Activated B cell treated with CpG ODN at 0.5 μM for 24 hours (primary cell): ENCODE measurements at places on chromosomes 11 and 22.

DNA sequence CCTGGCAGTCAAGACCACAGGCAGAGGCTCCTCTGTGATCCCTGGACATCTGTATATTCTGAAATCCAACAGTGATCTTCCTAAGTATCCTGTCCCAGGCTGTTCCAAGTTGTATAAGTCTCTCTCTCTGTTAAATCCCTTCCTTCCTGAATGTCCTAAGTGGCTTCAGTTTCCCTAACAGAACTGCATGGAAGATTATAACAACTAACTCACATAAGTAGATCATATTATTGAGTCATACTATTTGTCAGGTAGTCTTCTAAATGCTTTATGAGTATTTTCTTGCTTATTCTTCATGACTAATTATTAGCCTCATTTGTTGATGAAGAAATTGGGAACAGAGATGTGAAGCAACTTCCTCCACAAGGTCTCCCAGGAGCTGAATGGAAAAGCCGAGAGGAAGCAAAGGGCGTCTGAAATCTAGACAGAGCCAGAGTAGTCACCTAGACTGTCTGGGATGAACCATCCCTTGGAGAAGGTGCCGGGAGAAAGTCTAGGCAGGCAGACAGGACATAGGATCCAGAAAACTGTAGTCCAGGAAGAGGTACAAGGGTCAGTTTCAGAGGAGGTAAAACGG is 93.2 kb upstream of the FAT3 start:
- DNase-seq = no peak

- no peak for DNase-seq
Measured at GRCh38 chr11:111733016-111733415, 33.2 kb downstream of the PPP2R1B start.

- no peak for DNase-seq
Measured at GRCh38 chr22:17606496-17606895, 22.1 kb downstream of the ATP6V1E1 start.

GRCh38 chr22:30074994-30075393 is 5.3 kb upstream of the HORMAD2 start:
- DNase-seq = no peak

DNA sequence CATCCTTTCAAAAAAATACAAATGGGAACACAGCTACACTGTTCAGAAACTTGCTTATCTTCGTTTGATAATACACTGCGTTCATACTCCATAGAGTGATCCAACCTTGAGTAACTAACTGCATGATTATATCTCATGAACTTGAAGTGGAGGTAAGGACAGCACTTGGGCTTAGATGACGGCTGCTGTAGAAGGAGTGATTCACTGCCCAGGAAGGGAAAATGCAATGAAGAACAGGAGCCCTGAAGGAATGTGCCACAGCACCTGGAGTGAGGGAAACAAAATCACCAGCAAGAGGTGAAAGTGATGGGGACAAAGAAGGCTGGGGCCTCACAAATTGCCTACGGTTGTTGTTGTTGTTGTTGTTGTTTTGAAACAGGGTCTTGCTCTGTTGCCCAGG is 44.1 kb upstream of the SC5D start:
- no peak for DNase-seq

DNA sequence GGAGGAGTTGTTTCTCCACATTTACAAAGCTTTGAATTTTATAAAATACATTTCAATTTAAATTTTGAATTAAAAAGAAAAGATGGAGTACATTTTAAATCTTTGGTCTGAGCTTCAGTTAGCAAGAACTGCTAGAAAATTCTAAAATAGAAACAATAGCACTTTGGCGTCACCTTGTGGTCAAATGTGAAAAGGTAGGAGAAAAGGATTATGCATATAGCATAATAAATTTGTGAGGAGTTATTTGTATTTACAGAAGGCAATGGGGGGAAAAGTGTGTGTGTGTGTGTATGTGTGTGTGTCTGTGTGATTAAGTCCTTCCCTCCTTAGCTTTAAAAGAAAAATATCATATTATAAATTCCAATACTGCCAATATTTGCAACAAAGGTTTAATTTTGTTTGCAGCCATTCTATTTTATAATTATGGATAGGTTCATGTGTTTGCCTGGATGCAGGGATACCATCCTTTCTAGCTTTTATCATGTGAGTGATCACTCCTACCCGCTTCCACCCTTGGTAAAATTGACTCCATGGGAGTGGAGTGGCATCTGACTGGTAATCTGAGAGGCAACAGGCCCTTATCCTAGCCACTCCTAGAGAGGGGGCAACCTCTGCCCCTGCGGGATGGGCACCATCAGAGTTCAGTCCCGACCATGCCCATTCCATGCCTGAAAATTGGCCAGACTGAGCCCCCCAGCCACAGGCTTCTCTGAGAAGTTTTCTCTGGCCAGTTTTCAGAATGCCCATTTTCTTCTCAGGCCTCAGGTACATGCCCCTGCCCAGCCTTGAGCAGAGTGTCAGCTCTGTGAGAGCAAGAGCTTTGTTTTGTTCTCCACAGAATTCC is 13.6 kb upstream of the LGR4 start:
- DNase-seq = no peak

GRCh38 chr11:129785383-129786111 is 30.1 kb upstream of the TMEM45B start:
- no peak for DNase-seq

DNA sequence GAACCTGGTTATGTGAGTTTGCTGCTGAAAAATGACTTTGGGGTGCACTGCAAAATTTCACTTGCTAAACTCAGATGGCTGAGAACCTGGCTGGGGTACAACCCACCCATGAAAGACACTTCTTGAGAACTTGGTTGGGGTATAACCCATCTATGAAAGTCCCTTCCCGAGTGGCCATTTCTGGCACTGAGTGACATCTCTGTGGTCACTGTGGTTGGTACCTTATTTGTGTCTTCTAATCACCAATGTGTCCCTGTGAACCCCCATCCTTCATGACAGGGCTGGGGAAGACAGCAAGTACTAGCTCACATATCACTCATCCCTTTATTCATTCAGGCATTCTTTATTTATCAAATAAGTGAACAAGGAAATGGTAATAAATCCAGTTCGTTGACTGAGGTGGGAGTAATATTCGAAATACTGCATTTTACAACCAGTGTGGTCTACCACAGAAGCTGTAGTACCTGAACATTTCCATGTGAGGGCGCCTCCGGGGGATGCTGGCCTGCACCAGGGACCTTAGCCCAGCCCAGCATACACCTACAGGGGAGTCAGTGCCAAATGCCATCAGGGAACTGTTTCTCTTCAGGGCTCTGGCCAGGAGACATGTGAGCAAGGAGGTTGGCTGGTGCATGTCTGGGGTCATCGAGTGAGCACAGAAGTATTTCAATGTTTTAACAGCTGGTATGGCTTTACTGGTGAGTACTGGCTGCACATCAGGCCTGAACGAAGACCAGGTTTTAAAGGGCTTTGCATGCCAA is 122.1 kb downstream of the CSNK2A3 start:
- DNase-seq = no peak

DNA sequence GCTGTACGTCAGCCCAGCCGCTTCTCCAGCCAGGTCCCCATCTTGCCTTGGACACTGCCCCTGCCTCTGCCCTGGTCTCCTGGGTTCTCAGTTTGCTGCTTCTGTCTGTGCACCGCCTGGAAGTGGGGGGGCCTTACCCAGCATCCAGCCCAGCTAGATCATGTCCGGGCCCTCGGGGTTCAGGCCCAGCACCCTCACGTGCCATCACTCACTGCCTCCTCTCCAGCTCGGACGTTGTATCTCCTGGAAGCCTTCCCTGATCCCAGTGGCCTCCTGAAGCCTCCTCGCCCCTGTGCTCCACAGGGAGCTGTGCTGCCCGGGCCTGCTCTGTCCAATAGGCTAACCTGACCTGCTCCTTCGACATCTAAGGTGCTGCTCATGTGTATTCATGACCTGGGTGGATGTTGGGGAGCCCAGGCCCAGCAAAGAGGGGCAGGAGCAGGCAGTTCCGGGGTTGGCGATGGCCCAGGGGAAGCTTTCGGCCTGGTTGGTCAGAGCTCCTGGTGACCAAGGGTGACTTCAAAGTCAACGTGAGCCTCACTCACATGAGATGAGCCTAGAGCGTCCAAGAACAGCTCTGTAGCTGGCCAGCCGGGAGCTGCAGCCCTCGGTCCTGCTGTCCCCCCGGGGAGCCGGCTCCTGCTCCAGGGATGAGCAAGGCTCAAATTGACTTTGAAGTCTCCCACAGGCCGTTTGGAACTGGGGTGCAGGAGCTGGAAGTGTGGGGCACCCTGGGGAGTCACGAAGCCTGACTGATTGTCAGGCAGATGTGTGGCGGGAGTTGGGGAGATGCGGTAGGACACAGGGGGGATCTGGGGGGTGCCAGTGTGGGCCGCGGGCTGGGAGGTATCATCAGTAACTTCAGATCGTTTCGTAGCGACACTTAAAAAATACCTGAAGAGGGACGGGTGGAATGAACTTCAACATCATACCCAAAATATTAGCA is 5.2 kb upstream of the ASCL2 start:
- no peak for DNase-seq

DNA sequence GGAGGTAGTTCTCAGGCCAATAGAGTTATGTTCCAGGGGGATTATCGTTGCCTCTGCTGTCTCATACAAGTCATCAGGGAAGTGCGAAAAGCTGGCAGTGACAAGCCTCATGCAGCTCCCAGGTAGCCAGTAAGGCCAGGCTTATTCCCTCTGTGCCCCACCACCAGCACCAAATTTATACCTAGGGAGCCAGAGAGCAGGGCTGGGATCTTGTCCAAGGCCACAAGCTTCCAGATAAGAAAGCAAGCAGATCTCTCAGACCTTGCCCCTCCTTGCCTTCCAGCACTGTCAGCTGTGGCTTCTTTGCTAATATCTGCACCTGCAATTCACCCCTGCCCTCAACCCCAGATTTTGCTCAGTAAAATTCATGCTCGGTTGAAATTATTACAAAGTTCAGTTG is 206.3 kb upstream of the FAT3 start:
- DNase-seq = no peak

DNA sequence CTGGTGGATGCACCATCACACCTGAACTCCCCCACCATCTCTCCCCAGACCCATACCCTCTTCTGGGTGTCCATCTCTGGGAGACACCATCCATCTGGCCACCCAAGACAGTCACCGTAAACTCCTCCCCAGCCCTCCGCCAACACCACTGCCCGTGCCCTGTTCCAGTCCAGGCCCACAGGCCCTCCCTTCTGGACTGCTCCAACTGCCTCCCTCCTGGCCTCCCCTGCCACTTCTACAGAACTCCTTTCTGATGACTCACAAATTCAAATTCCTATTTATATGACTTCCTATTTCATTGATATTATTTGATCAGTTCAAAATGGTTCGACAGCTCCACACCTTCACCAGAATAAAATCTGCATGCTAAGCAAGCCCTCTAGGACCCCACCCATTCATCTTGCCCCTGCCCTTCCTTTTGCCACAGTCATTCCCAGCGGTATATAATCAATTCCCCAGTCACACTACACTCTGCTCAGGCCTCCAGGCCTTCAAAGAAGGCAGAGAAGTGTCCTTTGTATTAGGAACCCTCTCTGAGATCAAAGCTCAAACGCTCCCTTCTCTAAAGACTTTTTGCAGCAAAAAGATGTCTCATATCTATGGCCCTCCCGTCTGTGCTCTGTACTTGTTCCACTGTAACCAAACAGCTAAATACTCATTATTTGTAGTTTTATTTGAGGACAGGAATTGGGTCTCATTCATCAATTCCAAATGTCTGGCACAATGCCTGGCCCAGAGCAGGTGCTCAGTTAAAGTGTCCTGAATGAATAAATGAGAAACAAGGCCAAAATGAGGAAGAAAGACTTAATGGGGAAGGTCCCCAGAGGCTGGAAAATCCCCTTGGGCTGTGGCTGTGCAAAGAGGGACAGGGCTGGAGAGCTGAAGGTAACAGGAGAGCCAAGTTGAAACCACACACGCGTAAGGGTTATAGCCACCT is 29.0 kb downstream of the MYH9 start:
- DNase-seq = peak; percentile 59

GRCh38 chr11:125123947-125124617 is 12.7 kb upstream of the TMEM218 start:
- no peak for DNase-seq

DNA sequence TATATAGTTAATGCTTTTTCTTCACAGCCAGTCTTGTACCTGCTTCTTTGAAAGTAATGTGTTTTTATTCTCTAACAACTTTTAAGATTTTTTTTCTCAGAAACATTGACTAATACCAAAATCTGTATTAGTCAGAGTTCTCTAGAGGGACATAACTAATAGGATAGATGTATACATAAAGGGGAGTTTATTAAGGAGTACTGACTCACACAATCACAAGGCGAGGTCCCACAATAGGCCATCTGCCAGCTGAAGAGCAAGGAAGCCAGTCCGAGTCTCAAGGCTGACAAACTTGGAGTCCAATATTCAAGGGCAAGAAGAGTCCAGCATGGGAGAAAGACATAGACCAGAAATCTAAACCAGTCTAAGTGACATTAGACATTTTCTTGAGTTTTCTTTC is 140.0 kb downstream of the RAB38 start:
- no peak for DNase-seq

DNA sequence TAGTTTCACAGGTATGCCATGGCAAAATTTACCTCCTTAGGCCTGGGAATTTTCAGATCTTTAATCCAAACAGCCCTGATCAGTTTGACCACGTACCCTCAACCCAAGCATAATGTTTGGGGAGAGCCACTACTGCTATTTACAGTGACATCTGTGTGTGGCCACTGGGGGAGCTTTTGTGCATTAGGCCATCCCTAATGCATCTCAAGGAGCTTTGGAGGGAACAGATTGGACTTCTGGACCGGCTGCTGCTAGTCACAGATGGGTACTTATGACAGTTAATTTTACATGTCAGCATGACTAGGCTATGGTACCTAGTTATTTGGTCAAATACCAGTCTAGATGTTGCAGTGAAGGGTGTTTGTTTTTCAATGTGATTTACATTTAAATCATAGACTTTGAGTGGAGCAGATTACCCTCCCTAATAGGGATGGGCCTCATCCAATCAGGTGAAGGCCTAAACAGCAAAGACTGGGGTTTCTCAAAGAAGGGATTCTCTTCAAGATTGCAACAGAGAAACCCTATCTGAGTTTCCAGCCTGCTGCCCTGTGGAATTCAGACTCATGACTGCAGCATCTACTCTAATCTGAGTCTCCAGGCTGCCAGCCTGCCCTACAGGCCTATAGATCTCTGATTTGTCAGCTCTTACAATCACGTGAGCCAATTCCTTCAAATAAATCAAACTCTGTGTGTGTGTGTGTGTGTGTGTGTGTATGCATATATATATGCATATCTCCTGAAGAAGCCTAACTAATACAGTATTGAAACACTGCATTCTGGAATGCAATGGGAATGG is 38.0 kb upstream of the GALNT18 start:
- DNase-seq = no peak

DNA sequence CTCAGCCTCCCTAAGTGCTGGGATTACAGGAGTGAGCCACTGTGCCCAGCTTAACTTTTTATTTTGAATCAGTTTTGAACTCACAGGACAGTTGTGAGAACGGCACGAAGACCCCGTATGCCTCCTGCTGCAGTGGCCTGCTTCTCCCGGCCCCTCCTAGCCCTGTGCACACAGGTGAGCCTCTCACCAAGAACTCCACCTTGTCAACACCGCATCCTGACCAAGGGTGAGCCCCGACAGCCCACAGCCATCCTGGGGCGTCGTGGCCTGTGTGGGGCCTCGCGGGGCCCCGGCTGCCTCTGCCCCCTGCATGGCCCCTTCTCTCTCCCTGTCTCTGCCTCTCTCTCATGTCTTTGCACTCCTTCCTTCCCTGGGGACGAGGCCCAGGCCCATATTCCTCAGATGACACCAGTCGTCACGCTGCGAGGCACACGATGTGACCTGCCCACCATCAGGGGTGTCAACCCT is 38.8 kb downstream of the GNB1L start:
- DNase-seq = no peak
